Lung (tissue), 17 donors: ENCODE measurements at places on chromosomes 5 and 9. TPM values are rescaled to one million over a fixed set of nuclear protein-coding genes. Genes with fewer than 3 reads are reported as not detected.

The FRMPD1 gene
- polyA plus RNA-seq, result not detected

- no peak for DNase-seq
Observed at GRCh38 chr9:131402073-131402472, 8.2 kb downstream of the PRRC2B start.

The SLC46A2 gene
- polyA plus RNA-seq, result 11.6 TPM

DNA sequence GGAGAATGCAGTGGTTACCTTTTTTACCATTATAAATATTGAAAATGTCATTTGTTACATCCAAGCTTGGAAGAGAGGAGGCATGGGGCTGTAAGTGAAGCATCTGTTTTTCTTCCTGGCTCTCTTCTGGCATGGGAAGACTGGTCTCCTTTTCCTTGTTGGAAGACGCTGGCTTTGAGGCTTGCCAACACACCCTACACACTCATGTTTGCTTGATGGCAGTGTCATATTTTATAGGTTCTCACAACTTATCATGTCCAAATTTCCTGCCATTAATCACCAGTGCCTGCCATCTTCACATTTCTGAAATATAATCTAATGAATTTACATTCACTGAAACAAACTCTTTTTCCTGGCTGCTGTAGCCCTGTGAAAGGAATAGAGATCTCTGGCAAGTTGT, 252.9 kb downstream of the MAN2A1 start:
- no peak for DNase-seq

DNA sequence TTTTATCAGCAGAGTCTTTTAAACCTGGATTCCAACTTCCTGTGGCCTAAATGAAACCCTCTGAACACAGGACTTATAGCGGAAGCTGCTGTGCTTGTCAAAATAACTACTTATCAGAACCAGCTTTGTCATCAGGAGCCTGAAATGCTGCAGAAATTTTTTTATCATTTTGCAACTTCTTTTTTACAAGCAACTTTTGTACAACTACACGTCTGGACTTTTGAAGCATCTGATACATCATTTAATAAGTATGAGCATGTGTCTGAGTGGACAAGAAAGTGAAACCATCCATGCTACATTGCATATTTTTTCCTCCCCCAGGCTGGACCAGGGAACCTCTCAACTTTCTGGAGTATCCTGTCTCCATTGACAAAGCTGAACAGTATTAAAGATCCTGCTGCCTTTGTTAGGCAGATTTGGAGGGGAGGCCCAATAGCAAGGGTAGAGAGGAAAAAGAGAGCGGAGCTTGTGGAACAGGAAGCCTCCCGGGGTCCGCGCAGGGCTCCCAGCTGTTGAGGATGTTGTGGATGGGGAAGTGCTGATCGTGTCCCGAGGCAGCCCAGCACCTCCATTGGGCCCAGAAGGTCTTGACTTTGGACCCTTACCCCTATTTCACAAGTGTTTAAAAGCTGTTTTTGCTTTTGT, 196.6 kb downstream of the MSX2 start:
- DNase-seq, result peak; percentile 16

The ELOVL7 gene
- polyA plus RNA-seq, result 4.1 TPM

GRCh38 chr5:174999581-174999980, 275.2 kb downstream of the MSX2 start:
- no peak for DNase-seq

The GTF3C5 gene
- polyA plus RNA-seq, result 60.0 TPM

The FBP2 gene
- polyA plus RNA-seq, result 0.02 TPM

DNA sequence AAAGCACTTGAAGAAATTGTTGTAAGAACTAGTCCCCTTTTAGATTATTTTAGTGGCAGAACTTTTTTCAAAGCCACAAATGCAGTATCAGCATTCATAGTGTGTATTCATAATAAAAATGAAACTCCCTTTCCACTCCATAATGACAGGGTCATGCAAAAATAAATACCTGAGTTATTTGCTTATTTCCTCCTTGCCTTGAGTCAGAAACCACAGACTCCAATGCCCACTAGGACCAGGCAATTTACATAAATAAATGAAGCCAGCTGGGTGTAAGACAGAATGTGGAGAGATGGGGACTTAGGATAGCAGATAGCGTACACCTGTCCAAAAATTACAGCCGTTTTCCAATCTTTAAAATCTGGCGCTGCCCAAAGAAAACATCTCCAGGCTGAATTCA, 417.8 kb downstream of the TMEM161B start:
- no peak for DNase-seq

The CDKN2AIPNL gene
- polyA plus RNA-seq, result 16.0 TPM

The SHLD3 gene
- 3.5 TPM for polyA plus RNA-seq

The DND1 gene
- 1.9 TPM for polyA plus RNA-seq

The OR1J2 gene
- not detected for polyA plus RNA-seq

DNA sequence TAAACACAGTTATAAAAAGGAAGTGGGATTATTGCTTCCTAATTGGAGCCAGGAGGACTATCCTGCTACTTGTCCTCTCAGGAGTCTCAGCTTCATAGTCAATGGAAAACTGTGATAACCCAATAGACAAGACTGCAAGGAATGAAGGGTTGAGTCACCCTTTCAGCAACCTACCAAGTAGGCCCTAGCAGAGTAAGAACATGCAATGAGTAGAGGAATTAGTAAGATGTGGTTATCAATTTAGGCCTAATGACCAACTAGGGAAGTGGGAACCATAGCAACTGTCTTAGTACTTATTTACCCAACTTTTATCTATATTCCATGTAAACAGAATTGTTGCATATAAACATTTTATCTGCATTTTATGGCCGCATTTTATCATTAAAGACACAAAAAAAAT, 310.1 kb downstream of the RFX3 start:
- no peak for DNase-seq

The C5orf46 gene
- polyA plus RNA-seq, result not detected

DNA sequence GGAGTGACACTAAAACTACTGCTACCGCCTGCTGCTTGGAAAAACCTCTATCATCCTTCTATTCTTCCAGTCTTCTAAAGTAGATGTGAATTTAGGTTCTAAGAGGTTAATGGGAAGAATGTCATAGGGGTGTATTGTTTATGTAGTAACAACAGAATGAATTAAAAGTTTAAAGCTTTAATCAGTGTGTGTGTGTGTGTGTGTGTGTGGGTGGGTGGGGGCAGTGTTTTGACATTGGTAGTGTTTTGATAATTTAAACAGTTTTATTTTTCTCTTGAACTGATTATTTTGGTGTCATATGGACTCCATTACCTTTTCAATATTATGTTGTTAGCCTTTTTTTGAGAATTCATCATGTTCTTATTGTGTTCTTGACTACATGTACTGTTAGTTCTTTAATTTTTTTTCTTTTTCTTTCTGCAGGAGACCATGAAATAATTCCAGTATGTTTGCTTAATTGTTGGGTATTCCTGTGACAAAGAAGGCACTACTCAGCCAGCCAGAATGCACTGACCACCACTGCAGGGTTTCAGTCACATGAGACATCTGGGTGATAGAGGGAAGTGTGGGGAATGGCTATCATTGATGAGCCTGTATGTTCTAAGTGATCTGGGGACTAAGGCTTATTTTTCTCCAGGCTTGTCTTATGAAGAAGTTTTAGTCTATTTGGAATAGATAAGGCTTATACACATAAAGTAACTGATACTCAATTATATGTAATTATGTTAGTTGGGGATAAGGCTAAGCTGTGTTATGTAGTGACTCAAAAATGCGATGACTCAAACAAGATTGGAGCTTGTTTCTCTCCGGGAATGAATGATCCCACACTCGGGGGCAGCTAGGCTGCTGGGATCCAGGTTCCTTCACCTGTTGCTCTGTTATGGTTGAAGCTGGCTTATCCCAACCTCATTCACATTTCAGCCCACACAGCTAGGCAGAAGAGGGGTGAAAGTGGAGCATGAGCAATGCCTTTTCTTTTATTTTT, 50.2 kb upstream of the ACTBL2 start:
- DNase-seq, result no peak

GRCh38 chr9:35852876-35853865, 17.0 kb downstream of the OR13J1 start:
- DNase-seq, result no peak

The PNPLA7 gene
- 8.8 TPM for polyA plus RNA-seq

The SH2D3C gene
- 43.0 TPM for polyA plus RNA-seq

DNA sequence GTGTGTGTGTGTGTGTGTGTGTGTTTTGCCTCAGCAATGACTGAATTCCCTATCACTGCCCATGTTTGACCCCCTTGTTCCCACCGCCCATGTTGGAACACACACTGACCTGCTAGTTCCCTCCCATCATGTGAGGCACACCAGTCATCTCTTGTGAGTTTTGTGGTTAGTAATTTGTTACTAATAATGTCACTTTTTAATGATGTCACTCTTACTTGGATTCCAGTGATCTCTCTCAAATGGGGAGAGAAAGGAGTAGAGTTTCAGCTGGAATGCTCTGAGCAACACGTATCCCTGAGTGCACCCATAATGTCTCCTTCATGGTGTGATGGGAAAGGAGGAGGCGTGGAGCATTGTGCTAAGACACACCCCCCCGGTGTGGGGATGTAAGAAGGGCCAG, 172.6 kb downstream of the SH3GL2 start:
- no peak for DNase-seq

The DMRT2 gene
- polyA plus RNA-seq, result 0.98 TPM

GRCh38 chr5:154977409-154977808, 36.1 kb upstream of the KIF4B start:
- DNase-seq, result no peak

DNA sequence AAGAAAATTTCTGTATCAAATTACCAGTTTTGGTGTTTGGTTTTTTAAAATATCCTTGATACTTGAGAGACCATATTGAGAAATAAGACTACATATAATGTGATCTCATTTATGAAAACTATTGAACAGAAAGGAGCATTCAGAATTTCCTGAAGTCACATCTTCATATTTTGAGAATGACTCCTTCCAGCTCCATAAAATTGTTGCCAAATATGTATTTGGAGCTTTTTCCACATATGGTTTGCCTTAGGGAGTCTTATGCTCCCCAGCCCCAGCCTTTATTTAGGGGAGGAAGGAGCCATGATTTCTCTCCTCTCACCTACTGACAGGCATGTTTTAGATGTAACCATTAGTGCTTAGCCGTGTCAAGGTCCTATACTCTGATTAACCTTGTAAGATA, 51.1 kb downstream of the GCNT1 start:
- DNase-seq, result no peak

DNA sequence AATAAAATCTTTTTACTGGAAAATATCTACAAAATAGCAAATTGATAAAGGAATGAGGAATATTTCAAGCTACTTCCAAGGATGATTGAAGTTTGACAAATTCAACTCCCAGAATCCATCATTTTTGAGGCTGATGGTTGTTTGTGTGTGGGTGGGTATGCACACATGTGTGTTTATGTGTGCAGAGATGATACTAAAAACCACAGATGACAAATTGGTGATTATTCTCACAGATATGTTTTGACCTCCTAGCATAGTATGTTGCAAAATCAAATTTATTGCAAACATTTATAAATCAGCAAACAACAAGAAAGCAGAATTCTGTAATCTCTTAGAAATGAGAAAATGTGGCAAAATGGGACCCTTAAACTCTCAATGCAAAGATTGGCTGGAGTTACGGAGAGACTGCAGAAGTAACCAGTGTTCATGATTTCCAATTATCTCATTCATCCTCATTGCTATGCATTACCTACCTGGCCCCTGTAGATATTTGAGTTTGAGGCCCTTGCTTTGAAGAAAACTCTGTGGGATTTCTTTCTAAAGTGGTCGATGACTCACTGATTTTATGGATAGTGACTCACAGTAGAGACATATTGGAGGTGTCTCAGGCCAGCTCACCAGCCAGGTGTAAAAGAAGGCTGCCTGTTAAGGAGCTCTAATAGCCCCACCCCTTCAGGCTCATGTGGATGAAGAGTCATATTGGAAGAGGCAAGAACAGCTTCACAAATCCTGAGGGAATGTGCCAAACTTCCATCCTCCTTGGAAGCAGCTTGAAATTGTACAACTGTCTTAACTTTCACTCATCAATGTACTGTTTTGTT, 44.6 kb upstream of the TMC1 start:
- no peak for DNase-seq

- no peak for DNase-seq
Observed at GRCh38 chr9:123523001-123523400, 167.0 kb downstream of the CRB2 start.

DNA sequence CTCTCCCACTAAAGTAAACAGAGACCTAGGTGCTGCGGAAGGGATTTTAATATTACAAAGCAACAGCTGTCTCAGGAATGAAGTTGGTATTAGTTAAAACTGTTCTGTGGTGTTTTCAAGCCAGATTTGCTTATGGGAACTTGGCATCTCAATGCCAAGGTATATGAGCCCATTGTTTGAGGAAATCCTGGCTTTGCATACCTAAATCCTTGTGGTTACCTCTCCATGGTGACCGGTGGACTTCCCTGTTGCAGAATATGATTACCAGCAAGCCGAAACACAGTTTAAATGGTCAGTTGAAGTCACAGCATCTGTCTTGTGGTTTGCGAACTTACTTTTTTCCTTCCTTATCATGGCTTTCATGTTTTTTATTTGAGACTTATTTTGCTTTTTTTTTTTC, 62.3 kb upstream of the TXNDC8 start:
- no peak for DNase-seq

The EFNA5 gene
- polyA plus RNA-seq, result 3.2 TPM

GRCh38 chr5:83724935-83725334, 4.3 kb upstream of the HAPLN1 start:
- no peak for DNase-seq

The SPINK4 gene
- not detected for polyA plus RNA-seq

DNA sequence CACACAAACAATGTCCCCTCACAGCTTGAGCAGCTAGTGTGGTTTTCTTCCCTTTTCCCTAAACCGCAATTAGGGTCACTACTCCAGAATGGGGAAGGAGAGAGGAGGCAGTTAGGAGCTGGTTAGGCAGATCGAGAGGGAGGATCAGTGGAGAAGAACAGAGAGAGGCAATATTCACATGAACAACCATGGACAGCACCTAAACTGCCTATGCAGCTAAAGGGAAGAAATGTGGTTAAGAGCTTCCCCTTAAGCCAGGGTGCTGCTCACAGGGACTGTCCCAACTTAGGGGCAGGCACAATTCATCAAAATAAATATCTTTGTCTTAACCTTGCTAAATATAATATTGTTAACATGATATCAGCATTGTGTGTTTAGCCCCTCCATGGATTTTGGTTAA, 359.3 kb upstream of the CDH18 start:
- no peak for DNase-seq

GRCh38 chr9:28539434-28540070, 966.3 kb upstream of the C9orf72 start:
- no peak for DNase-seq

The GRM6 gene
- polyA plus RNA-seq, result not detected

DNA sequence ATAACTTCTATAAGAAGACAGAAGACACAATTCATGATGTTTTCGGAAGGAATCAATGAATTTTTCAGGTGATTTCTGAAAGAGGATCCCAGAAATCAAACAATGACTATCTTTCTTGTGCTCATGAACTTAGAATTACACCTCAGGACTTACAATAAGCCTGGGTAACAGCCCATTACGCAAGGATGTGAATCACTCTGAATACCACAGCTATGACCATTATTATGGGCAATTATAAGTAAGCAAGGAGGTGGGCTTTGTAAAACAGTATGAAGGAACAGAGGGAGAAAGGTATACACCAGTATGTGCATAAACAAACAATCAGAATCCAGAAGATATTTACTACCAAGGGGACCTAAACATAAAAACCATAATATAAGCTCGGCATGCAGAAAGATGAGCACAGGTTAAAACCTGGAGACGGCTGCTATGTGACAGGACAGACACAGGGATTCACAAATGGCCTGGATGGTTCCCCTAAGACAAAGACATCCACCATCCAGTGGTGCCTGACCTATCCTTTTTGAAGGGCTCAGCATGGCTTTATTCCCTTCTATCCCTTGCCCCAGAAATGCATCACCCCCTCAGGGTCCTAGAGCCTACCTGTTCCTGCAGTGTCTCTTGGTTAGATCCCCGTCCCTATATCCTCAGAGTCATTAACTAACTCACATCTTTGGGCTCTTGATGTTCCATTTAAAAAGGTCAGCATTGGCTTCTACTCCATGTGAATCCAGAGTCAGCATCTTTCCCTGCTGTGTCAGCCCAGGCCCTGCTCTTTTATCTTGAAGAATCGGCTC, 21.8 kb upstream of the PPP2CA start:
- DNase-seq, result no peak
